ENCODE measurements at places on chromosomes 12 and 14.

- DNase-seq = no peak
Observed at GRCh38 chr12:107145397-107145796, 52.0 kb upstream of the CRY1 start.

- DNase-seq = no peak
Observed at GRCh38 chr14:56065621-56066290, 52.5 kb upstream of the PELI2 start.

- peak; percentile 7 for DNase-seq
Observed at GRCh38 chr12:131833896-131834641, 5.9 kb downstream of the MMP17 start.

- DNase-seq = no peak
Observed at GRCh38 chr14:43003845-43004244, 1397.2 kb downstream of the LRFN5 start.

GRCh38 chr14:22497144-22497423 lies 91.9 kb downstream of the DAD1 start:
- no peak for DNase-seq

DNA sequence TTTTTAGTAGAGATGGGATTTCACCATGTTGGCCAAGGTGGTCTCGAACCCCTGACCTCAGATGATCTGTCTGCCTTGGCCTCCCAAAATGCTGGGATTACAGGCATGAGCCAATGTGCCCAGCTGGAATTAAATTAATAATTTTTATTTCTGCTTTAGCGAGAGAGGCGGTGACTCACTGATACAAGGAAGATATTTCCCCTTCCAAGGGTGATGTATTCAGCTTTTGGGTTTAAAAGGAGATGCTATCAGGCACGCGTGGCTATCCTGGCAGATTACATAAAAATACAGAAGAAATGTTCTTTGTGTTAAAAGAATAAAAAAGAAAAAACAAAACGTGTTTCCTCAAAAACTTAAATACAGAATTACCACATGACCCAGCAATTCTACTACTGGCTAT lies 12.4 kb upstream of the P2RX7 start:
- DNase-seq = no peak

GRCh38 chr12:78189656-78190055 lies 359.0 kb downstream of the NAV3 start:
- no peak for DNase-seq

DNA sequence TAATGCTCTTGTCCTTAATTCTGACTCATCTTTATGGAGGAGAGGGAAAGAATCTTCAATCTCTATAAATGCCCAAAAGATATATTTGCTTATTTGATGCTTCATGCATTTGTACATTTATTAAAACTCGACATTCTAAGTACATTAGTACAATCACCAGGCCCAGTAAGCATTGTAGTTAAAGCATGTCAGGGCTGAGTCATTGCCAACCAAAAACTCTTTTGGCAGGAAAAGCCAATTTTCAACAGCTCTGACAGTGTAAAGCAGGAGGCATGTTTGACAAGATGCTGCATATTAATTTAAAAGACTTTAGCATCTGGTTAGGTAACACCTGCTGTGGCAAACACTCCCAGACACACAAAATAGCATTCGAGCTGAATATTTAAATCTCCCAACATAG lies 290.9 kb downstream of the PPFIA2 start:
- no peak for DNase-seq

DNA sequence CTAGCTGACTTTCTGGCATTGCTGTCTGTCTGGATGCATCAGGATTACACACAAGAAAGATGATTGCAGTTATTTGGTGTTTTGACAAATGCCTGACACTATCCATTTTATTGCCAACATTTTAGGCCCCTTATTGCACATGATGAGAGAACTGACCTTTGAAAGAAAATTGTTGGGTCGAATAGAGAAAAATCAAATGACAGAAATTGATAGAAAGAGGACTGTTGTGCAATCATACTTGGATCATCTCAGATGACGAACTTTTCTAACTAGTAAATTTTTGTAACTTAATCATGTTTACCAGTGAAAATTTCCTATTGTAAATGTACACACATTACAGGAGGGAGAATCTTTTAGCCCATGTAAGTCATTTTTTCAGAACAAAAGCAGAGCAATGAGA lies 251.5 kb upstream of the USP15 start:
- no peak for DNase-seq

- DNase-seq = no peak
Observed at GRCh38 chr12:32270818-32271710, 128.3 kb upstream of the FGD4 start.

GRCh38 chr12:39071611-39072010 lies 166.2 kb upstream of the CPNE8 start:
- DNase-seq = no peak

DNA sequence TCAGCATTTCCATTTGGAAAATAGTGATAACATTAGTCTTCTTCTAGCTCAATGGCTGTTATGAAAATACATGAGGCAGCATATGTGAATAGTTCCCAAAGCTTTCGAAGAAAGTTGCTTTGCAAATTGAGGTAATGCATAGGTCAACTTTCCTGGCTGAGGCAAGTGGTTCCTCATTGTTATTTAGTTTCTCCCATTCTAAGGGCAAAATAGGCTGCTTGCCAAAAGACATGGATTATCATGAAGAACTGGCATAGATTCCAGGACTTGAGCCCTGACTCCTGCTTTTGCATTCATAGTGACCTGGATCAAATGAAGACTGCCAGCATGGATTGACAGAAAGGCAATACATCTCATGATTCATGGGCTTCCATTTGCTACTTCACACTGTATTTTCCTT lies 35.7 kb downstream of the LRFN5 start:
- no peak for DNase-seq

DNA sequence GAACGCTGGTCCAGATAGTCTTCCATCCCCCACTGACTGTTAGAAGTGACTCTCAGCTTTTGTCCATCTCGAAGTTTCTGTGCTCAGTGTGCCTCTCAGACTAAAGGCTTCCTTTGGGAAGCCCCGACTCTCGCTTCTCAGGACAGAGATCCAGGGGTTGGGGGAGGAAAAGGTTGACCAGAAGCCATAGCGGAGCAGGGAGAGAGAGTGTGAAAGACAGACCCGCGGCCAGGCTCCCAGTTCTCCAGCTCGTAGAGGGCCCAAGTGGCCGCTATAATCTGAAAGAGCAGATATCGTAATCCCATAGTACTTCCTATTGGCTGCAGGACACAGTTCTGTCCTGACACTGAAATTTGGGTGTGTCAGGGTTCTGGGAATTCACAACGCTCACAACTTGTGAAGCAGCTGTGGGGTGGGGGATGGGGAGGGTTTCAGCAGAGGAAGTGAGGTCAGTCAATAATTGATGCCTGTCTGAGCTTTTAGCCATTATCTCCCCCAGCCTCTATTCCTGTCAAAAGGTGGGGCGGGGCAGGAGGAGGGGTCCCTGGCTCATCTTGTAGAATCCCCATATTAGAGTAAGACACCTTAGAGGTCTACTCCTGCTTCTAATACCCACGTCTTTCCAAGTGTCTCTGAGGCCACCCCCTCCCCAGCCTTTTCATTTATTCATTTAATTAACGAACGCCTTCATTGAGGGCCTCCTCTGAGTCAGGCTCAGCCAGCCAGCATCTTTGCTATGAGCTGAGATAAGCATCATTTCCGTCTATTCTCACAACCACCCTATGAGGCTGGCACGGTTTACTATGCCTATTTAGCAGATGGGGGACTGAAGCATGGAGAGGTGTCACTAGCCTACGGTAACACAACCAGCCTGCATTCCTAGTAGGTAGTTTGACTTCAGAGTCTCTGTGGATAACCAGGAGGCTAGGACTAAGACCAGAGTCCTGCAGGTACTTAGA lies 1.6 kb upstream of the ACVRL1 start:
- DNase-seq = no peak

DNA sequence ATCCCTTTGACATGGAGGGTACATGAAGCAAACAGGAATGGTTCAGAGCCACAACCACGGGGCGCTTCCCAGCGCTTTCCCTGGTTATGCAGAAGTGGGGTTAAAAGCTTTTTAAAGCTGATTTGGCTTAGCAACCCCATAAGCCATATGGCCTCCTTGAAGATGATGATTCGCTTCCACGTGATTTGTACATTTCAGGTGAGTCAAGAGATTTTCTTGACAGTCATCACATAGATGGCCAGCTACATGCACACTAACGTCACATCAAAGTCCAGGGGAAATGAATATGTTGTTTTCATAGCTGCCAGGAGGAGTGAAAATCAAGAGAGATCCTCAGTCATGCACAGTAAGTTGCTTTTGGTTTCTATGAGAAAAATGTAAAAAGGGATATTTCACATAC lies 309.7 kb downstream of the TMEM132D start:
- no peak for DNase-seq

DNA sequence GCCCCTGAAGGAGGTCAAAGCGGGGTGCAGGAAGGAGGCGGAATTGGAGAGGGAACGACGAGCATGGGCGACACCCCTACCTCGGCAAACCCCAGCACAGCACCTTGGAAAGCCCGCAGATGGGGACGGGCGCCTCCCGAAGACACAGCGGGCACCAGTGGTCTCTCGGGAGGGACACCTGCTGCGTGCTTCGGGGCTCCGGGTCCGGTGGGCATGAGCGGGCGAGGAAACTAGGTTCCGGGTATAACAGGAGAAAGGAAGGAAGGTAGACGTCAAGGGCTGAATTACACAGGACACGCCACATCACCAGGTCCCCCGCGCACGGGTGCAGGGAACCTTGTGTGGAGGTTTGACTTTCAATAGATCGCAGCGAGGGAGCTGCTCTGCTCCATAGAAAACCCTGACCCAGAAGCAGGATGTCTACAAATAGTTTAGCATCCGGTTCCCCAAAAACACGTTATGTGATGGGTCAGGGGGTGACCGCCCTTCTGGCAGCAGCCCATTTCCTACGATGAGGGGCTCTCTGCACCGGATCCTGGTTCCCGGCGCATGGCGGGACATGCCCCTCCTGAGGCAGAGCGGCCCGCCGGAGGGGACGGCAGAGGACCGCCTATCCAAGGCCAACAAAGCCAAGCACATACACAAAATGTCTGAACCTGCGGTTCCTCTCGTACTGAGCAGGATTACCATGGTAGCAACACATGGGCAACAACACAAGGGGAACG lies 196.9 kb downstream of the ALG10 start:
- DNase-seq = no peak

GRCh38 chr12:104873374-104873773 lies 84.7 kb downstream of the SLC41A2 start:
- DNase-seq = no peak

DNA sequence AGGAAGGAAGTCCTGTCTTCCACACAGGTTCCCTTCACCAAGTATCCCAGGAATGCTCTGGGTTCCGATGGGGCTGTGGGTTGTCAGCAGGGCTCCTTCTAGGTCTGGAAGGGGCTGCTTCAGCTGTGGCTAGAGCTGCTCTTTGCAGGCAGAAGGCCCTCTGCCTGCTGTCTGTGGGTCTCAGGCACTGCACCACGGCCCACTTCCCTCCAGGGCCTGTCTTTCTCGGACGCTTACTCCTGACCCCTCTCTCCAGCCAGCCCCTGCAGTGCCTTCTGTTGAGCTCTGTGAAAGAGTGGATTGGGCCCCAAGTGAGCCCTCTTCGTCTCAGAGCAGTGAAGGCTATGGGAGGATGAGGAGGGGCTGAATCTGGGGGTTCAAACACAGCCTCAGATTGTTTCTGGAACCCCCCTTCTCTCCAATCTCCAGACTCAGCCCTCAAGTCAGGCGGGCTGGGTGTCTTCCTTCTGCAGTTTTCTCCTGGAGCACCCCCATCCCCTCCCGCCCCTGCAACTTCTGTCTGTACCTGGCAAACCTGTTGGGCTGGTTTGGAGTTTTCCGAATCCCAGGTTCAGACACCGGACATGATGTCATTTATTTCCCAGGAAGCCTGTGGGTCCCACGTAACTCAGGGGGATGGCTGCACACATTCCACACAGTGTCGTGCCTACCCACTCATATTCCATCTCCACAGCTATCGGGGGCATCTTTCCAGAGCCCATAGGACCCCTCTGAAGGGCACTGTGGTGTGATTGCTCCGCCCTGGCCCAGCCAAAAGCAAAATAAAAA lies 24.9 kb upstream of the SPPL3 start:
- DNase-seq = no peak

- DNase-seq = no peak
Observed at GRCh38 chr12:1494856-1495255, 99.5 kb downstream of the FBXL14 start.

- no peak for DNase-seq
Observed at GRCh38 chr12:2011643-2012607, 7.7 kb upstream of the DCP1B start.

All from T-helper 17 cell (primary cell).